ENCODE measurements at places on chromosomes 12 and 14. TPM values are rescaled to one million over a fixed set of nuclear protein-coding genes. Genes with fewer than 3 reads are reported as not detected.

DNA sequence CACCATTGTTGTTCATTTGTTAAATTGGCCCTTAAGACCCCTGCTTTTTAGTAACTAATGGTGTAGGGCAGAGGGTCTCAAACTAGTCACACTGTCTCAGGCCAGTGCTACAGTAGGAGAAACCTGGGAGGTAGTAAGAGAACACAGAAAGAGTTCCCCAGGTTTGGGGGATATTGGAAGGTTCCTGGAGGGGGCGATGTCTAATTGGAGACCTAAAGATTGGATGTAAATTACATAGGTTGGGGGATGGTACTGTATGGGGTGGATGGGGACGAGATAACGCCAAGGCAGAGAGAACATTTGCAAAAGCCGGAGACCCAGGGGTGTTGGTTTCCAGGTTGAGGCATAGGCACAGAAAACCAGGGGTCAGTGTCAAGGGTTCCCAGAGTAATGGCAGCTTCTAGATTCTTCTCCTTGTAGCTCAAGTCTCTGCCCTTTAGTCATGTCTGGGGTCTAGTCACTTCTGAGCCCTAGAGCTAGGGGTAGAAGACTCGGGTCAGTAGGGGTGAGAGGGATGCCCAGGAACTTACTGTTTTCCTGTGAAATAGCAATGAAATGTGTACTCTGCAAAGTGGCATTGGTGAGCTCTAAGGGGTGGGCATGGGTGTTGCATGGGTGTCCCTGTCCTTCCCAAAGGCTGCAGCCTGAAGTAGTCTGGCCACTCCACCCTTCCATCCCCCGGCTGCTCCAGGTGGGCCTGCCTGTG, 21.8 kb downstream of the PLEKHG3 start:
- H3K36me3 ChIP-seq = no peaks in the 10 kb centered on the region
- H3K27ac ChIP-seq = no peak overlapping the region
- H3K4me1 ChIP-seq = peaks cover 16% of the 10 kb centered on the region
- H3K27me3 ChIP-seq = no peaks in the 10 kb centered on the region

DNA sequence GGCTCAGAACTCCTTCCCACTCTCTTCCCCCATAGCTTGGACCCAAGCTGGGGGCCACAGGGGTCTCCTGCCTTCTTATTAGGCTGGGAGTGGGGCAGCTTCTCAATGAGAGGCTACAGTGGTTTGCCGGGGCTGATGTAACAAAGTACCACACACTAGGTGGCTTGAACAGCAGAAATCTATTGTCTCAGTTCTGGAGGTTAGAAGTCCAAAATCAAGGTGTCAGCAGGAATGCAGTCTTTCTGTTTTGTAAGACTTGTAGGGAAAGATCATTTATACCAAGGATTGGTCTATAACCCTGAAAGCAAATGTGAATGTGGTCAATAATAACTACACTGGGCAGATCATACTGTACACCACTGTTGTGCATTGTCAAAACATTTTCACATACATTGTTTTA, 124.5 kb upstream of the ARHGAP5 start:
- no peaks in the 10 kb centered on the region for H3K27me3 ChIP-seq
- H3K4me3 ChIP-seq = no peak overlapping the region
- no peak overlapping the region for H3K27ac ChIP-seq
- H3K4me1 ChIP-seq = no peaks in the 10 kb centered on the region
- H3K36me3 ChIP-seq = no peaks in the 10 kb centered on the region

GRCh38 chr12:6854036-6854435, 2.1 kb downstream of the USP5 start:
- no peak overlapping the region for H3K4me3 ChIP-seq
- H3K36me3 ChIP-seq = peaks cover 11% of the 10 kb centered on the region
- H3K27ac ChIP-seq = no peak overlapping the region

- H3K27ac ChIP-seq = no peak overlapping the region
- H3K27me3 ChIP-seq = no peaks in the 10 kb centered on the region
- no peaks in the 10 kb centered on the region for H3K4me1 ChIP-seq
- H3K36me3 ChIP-seq = no peaks in the 10 kb centered on the region
Measured at GRCh38 chr12:58184212-58184611, 242.8 kb downstream of the ATP23 start.

DNA sequence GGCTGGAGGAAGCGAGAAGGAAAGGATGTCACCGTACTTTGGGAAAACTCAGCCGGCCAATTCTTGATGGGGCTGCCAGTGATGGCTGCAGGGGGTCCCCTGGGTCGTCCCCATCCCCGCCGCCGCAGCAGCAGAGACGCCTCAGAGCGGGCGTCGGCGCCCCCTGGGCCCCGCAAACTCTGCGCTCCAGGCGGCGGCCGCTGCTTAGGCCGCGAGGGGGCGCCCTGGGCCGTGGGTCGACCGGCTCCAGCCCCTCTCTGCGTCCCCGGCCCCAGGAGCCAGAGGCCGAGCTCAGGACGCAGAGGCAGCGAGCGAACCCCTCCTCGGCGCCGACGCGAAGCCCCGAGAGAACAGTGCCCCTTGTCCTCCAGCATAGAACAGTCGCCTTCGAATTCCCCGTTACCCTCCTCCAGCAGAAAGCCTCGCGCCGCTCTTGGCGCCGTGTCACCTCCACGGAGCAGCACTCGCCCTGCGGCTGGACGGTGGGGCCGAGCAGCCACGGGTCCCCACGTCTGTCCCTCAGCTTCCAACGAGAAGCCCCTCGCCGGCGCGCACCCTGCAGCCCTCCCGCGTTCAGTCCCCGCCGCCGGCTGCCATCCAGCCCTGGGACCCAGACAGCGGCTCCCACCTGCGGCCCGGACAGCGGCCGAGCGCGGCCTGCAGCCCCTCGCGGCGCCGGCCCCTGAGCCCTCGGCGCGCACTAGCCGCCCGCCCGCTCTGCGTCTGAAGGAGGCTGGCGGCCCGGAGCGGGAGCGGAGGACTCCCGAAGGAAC, 106.6 kb downstream of the PRICKLE1 start:
- peaks cover 15% of the 10 kb centered on the region for H3K4me1 ChIP-seq
- no peak for DNase-seq
- H3K36me3 ChIP-seq = no peaks in the 10 kb centered on the region

DNA sequence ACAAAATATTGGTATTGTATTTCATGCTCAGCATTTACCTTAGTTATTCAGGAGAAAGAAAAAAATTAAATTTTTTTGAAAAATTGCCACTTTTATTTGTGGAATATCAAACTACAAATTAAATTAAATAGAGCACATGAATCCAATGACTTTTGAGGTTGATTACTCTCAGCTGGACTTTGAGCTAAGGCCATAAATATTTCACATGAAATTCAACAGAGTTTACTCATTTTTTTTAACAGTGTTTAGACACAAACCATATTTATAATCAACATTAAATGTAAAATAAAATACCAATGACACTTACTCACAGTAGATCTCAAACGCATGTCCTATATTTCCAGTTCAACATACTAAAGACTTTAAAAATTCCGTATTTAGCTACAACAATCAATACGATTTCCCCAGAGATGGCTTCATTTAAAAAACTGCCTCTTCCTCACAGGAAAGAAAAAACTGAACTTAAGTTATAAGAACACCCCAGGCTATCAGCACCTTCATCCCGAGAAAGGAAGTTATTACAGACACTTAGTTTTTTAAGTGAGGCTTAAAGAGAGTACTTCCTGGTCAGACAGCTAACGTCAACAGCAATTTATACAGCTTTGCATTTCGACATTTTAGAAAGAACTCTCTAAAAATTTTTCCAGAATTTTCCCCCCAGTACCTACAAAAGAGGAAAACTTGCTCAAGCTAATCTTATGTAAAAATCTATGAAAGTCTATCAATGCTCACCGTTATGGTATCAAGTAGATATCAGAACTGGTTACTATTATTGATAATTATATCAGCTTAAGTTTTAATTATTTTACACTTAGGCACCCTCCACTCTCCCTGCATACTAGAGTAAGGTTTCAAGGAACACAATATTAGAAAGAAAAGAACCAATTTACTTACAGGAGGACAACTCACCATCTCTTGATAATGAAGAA, 13.8 kb downstream of the TAOK3 start:
- H3K36me3 ChIP-seq = no peaks in the 10 kb centered on the region
- peaks cover 43% of the 10 kb centered on the region for H3K4me1 ChIP-seq
- peak overlapping the region; percentile 11 for H3K4me3 ChIP-seq
- DNase-seq = no peak
- no peaks in the 10 kb centered on the region for H3K27me3 ChIP-seq

The DACT1 gene
- 0.15 TPM for total RNA-seq

The C12orf75 gene
- 132 TPM for total RNA-seq

The REP15 gene
- 1.9 TPM for total RNA-seq
